ENCODE measurements at places on chromosomes 12 and 14.

GRCh38 chr12:119308708-119309456, 25.6 kb upstream of the CCDC60 start:
- DNase-seq: no peak

- DNase-seq: peak; percentile 54
These were observed 174.4 kb downstream of the MON2 start for GRCh38 chr12:62640910-62641448.

DNA sequence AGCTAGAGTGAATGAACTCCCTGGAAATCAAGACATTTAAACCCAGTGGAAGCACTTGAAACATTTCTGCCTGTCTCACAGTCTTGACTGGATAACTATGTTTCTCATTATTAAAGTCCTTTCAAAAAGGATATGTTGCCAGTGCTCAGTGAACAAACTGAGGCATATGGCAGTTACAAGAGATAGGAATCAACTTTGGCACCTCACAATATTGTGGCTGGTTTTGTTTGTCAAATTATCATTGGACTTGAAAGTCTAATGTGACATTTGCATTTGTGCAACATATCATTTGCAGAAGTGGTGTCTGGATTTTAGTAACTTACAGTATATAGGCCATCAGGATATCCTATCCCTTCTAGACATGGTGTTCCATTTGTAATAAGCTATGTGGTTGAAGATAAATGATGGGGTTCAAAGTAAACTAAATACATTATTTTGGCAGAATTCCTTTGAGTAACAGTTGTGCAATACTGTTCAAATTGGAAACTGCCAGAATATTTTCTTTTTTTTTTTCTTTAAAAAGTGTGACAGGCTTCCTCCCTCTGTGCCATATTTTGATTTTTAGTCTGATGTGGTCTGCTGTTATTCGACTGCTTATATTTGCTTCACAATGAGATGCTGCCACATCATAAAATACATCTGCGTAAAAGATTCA, 927.7 kb downstream of the FLRT2 start:
- DNase-seq: no peak

DNA sequence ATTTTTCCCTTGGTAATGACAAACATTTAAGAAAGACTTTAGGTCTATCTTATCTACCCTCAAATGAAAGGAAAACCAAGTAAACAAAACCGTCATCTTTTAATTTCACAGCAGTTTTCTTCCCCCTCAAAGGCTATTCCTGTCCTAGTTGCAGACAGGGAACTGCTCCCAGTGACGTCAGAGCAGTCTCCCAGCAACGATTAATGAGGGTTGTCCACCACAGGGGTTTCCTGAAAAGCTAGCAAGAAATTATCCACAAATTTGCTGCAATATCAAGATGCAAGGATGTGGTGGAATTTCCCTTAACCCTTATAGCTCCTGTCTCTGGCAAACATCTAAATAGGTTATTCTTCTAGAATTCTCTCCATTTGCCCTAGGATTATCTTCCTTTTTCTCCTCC, 89.1 kb upstream of the STAC3 start:
- DNase-seq: peak; percentile 56

DNA sequence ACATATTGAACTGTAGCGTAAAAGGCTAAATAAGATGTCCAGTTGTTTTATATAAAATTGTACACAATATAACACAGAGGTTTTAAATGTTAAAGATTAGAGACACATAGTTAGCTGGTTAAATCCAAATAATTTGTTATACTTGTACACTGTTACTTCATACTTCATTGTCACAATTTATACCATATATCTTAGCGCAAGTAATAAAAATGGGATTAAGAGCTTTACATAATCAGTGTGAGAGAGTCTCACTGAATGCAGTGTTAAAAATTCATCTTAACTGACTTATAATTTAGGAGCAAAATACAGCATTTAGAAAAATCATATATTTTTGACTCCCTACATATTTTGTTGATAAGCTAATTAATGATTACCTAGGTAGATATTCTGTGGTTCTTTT, 36.1 kb downstream of the LRFN5 start:
- DNase-seq: no peak

DNA sequence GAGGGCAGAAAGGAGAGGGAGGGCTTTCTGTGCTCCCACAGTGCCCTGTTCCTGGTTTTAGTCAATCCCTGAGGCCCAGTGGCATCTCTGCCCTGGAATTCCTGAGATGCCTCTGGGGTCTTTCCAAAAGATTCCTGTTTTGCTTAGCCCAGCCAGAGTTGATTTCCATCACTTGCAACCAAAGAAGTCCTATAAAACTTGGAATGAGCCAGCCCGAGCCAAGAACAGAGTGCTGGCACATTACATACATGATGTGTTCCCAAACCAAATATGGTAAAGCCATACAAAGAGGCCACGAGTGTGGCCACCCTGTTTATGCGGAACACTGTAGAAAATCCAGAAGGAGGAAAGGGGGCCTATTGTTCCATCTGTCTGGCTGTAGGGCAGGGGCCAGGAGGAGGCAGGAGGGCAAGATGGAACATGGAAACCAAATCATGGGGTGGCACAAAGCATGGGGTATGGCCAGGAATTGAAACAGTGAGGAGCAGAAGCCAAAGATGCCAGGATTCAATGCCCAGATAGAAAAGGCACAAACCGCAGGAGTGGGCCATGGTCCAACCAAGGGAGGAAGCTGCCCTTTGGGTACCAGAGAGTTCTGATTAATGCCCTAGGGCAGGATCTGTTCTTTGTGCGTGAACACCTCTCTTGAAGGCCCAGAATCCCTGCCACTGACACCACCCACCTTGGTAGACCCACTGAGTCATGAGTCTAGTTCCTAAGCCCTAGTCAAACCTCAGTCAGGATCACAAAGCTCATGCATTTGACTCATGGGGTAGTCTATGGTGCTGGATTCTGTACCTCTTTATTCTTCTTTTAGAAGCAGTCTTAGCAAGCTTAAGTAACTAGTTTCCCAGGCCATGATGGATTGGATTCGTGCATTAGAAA, 75.2 kb downstream of the LRRC74A start:
- DNase-seq: peak; percentile 61

GRCh38 chr14:65854215-65854614, 441.7 kb downstream of the FUT8 start:
- no peak for DNase-seq

GRCh38 chr14:59190372-59190771, 1.9 kb downstream of the DAAM1 start:
- DNase-seq: peak; percentile 22

- DNase-seq: no peak
These were observed 207.5 kb downstream of the CALM1 start for GRCh38 chr14:90604356-90604755.

DNA sequence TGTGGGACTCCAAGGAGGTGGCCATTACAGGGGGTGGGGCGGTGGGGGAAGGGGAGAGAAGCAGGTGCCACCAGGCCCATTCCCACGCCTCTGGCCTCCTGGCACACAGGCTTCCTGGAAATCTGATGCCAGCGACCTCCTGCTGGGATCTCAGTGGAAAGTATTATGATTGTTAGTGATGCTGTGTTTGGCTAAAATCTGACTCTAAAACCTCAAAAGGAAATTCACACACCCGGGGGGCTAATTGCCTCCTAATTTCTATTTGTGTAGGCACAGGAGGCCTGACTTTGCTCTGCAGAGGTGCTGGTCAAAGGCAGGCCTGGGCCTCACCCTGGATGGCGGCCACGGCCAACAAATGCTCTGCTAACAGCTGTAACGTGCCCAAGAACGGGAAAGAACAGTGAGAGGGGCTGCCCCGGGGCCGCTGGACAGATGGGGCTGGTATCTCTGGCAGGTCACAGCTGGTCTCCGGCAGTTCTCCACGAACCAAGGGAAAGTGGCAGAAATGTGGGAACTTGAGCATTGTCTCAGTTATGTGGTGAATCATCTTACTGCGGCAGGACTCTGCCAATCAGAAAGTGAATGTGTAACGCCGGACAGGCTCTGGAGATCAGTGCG, 14.3 kb downstream of the FAM181A start:
- DNase-seq: no peak

GRCh38 chr12:32611986-32612385, 67.1 kb upstream of the DNM1L start:
- no peak for DNase-seq

DNA sequence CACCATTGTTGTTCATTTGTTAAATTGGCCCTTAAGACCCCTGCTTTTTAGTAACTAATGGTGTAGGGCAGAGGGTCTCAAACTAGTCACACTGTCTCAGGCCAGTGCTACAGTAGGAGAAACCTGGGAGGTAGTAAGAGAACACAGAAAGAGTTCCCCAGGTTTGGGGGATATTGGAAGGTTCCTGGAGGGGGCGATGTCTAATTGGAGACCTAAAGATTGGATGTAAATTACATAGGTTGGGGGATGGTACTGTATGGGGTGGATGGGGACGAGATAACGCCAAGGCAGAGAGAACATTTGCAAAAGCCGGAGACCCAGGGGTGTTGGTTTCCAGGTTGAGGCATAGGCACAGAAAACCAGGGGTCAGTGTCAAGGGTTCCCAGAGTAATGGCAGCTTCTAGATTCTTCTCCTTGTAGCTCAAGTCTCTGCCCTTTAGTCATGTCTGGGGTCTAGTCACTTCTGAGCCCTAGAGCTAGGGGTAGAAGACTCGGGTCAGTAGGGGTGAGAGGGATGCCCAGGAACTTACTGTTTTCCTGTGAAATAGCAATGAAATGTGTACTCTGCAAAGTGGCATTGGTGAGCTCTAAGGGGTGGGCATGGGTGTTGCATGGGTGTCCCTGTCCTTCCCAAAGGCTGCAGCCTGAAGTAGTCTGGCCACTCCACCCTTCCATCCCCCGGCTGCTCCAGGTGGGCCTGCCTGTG, 21.8 kb downstream of the PLEKHG3 start:
- DNase-seq: no peak

DNA sequence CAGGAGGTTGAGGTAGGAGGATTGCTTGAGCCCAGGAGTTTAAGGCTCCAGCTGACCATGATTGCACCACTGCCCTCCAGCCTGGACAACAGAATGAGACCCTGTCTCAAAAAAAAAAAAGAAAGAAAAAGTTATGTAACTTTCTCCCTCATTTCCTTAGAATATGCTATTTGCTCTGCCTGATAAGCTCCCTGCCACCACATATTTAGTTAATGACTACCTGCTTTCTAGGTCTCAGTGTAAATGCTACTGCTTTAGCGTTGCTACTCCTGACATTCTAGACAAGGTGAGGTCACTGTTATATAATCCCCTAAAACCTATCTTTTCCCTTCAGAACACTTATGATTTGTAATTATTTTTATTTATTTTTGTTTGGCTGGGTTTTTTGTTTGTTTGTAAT, 86.3 kb upstream of the AMN1 start:
- no peak for DNase-seq

DNA sequence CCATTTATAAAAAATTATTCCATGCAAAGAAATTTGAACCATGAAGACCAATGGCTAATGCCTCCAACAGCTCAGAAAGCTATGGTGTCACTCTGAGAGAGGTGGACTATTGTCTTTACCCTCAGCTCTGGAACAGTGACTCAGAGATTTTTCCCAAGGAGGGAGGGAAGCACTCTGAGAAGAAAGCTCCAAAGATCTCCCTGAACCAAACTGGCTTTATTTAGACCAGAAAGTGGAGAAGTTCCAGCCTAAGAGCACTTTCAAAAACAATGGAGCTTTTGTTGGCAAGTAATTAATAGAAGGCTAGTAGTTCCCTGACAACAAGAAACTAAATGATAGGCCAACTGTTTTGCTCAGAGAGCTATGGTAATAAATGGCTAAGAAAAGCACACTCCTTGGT, 599.9 kb upstream of the MDGA2 start:
- DNase-seq: no peak

DNA sequence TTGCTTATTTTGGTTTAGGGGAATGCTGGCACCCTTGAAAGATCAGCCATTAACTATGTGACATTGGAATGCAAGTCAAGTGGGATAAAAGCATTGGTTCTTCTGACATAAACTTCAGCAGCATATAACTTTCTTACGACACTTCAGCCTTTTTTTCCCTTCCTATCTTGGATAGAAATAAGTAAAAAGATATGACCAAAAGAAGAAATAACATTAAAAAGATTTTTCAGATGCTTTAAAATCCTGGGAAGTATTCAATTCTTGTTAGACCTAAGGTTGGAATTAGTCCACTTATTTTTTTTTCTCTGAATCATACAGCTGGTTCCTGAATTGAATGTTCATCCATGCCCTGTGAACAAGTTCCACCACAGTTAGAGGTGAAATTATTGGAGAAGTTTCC, 85.6 kb upstream of the TSPAN8 start:
- DNase-seq: no peak

DNA sequence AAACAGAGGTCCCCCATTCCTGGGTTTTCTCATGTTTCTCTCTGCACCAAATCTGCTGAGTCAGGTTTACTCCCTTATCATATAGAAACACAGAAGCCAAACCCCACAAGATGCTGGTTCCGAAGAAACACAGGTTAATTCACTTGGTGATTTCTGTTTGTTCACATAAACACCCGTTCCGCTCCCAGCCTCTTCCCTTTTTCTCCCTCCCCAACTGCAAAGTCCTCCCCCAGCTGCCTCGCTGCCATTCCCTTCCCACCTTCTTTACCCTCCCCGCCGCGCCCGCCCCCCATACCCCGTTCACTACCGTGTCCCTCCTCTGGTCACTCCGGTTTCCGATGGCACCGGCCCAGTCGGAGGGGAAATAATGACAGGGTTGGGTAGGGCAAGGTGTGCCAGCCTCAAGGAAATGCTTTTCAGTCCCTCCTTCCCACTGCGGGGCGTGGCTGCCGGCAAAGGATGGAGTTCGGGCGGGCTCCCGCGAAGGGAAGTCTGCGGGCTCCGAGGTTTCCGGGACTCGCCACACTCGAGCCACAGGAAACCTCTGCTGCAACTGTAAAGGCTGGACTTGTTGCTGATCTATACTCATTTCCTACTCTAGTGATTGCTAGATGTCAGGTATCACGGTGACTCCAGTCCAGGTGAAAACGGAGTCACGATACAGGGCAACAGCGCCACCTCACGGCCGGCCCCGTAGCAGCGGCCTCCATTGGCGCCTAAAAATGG, at the start of gene STYK1:
Gene STYK1 (minus strand): TSS at position 394 of the 726 bp plus-strand sequence. CDS start 39,434 bp downstream, outside the sequence.
- peak; percentile 60 for DNase-seq

DNA sequence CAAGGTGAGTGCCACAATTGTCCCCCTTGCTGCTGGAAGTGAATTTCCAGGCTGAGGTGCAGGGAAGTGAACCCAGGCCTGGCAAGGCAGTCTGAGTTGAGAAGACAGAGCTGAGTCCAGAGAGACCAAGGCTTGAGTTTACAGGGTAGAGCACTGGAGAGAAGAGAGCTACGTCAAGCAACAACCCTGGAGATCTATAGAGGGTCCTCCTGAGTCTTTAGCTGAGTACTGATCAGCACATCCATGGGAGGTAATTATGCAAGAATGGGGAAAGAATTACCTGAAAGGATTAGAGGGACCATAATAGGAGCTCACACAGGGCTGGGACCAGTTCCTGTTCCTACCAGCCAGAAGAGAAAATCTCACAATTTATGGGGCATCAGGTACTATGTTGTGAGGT, 190.7 kb downstream of the NEDD1 start:
- DNase-seq: no peak

GRCh38 chr12:89648211-89648930, 60.3 kb downstream of the ATP2B1 start:
- no peak for DNase-seq

GRCh38 chr12:3114671-3115070, 37.5 kb downstream of the TSPAN9 start:
- DNase-seq: no peak

- no peak for DNase-seq
These were observed 71.7 kb downstream of the ANO2 start for GRCh38 chr12:5873281-5873919.

GRCh38 chr12:117875744-117876435, 92.9 kb downstream of the KSR2 start:
- DNase-seq: peak; percentile 12
